ENCODE measurements at places on chromosomes 7 and 10.

GRCh38 chr7:64863021-64863420, 40.1 kb upstream of the ZNF273 start:
- DNase-seq: no peak

DNA sequence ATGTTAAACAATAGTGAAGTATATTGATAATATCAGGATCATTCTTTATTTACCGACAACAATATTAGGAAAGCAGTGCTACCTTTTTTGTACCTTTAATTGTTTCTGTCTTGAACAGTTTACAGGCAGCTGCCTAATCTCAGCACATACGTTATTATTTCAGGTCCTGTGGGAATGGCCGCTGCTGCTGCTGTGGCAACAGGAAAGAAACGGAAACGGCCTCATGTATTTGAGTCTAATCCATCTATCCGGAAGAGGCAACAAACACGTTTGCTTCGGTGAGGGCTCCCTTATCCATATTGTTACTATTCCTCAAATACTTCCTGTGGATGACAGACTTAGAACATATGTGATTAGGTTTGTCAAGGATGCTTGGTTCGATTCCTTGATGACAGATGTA, 59.7 kb downstream of the NRF1 start:
- no peak for DNase-seq

- peak; percentile 20 for DNase-seq
Measured at GRCh38 chr10:101624526-101625102, 36.5 kb downstream of the DPCD start.

GRCh38 chr10:132925614-132926013, 16.8 kb downstream of the CFAP46 start:
- DNase-seq: no peak

DNA sequence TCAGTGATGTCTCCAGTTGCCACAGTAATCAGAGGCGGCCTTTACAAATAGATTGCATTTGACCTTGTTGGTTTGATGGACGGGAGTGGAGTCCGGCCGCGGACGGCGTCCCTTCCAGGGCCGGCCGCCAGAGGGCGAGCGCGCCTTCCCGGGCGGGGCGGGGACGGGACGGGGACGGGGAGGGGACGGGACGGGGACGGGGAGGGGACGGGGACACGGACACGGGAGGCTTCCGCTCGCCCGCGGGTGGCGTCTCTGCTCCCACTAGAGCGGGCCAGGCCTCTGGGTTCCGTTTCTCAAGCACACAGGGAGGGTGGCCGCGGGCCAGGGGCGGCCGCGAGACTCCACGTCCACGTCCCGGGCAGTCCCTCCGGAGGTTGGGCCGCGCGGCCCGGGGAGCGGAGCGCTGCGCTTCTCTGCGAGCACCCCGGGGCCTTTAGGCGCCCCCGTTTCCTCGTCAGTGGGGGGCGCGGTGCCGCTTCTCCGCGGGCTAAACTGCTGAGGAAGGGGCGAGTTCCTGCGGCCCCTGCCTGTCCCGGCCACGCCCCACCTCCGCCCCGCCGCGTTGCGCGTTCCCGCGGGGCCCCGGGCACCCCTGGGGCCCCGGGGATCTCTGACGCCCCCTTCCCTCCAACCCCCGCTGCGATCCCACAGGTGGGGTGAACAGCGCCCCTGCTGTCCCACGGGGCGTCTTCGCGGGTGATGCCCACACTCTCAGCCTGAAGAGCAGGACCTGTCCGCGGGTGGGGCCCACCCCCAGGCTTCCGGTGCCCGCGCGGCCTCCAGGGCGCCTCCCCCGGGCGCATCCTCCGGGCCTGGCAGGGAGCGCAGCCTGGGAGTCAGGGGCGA, 84.2 kb upstream of the MKI67 start:
- peak; percentile 8 for DNase-seq

DNA sequence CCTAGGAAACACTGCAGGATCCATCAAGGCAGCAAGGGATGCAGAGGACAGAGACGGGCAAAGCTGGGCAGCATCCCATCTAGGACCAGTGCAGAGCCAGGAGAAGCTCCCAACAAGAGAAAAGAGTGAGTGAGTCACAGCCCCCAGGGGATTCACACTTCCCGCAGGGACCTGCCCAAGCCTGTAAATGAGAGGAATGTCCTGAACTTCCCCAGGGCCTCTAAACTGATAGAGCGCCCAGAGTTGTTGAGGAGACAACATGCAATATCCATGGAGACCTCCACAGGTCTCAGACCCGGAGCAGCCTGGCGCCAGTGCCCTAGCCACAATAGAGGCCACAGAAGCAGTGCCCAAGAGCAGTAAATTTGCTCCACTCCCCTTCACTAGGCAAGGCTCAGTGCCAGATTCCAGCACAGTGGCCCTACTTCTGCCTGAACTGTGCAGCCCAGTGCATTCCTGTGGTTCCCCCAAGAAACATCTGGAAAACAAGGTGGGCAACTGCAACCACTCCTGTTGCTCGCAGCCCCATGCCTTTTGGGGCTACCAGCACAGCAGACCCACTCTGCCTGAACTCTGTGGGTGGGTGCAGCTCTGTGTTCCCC, 567.5 kb downstream of the POM121L12 start:
- no peak for DNase-seq

DNA sequence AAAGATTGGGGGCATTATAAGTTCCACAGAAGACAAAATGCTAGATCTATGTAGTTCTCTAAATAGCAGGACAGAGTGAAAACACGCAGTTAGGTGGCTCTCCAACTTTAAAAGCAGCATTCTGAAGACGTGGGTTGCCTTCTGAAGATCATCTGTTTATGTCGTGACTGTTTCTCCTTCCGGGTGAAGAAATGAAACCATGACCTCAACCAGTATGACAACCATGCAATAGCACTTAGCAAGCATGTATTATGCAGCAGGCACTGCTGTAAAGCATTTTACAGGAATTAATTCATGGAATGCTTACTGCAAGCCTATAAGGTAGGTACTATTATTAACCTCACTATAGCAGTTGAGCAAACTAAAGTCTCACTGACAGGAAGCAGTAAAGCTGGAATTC, 125.2 kb downstream of the SLC25A13 start:
- DNase-seq: no peak

DNA sequence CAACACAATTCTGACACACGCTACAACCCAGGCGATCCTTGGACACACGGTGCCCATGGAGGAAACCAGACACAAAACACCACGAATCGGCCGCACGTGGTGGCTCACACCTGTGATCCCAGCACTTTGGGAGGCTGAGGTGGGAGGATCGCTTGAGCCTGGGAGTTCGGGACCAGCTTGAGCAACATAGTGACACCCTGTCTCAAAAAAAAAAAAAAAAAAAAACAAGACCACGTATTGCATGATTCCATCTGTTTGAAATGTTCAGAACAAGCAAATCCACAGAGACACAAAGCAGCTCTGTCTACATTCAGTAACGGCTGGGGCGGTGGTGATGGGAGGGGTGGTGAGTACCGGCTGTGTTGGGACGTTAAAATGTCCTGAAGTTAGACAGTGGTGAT, 25.2 kb downstream of the ADAP1 start:
- no peak for DNase-seq

DNA sequence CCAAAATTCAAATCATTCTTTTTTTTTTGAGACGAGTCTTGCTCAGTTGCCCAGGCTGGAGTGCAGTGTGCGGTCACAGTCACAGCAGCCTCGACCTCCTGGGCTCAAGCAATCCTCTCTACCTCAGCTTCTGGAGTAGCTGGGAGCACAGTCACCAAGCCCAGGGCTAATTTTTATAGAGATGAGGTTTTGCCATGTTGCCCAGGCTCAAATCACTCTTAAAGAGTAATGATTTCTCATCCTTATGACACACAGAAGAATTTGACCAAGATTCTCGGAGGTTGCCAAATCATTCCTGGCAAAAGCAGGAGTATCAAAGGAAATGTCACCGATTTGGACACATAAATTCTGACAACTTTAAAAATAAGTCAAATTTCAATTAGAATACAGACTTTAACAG, 39.1 kb downstream of the SIRT1 start:
- no peak for DNase-seq

DNA sequence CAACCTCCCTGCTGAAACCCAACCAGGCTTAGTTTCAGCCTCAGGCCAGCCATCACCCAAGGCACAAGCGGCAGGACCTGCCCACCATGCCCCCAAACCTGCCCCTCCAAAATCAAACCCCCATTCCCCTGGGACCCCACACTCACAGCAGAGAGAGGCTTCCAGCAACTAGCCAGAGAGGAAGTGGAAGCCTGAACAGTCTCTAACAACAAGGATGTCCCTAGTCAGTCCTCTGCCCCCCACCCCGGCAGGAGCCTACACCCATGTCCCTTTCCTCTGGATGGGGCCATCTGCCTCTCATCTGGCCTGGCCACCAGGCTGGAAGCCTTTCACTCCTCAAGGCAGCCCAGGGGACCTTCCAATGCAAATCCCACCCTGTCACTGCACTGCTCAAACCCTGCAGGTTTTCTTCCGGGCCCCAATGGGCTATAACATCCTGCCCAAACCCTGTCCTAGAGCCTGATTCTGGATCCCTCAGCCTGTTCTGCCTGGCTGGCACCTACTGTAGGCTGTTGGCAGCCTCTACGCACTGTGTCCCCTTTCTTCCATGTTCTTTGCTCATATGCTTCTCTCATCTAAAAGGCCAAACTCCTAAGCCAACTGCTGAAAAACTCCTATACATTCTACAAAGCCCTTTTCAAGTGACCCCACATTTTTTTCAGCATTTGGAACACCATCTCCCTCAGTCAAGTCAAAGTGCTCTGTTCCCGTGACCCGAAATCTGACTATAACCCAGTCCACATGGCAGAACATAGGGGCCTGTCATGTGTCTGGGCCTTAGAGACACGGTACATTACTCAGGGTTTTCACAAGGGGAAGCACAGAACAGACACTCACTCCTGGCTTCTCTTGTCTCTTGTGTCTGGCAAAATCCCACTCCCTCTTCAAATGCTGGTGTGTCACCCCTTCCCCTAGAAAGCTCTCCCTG, 253.3 kb downstream of the TNS3 start:
- no peak for DNase-seq

GRCh38 chr10:35716776-35717175, 74.7 kb upstream of the FZD8 start:
- DNase-seq: no peak

GRCh38 chr7:106255246-106255645, 29.5 kb downstream of the NAMPT start:
- DNase-seq: no peak
